ENCODE measurements at places on chromosomes 1 and 21.

DNA sequence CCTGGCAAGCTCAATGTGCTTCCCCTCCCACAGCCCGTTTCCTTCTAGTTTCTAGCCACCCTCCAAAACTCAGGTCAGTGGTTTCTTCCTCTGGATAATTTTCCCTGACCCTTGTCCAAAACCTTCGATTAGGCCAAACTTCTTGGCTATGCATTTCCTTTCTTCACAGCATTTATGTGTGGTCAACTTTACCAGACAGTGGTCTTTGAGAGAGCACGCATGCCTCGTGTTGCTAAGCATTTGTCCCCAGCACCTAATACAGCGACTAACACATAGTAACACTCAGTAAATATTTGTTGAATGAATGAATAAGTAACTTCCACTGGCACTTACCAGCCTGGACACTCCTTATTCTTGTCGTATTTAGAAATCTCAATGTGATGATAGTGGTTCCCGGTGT, 610.7 kb downstream of the PLPP3 start:
- DNase-seq, result no peak

DNA sequence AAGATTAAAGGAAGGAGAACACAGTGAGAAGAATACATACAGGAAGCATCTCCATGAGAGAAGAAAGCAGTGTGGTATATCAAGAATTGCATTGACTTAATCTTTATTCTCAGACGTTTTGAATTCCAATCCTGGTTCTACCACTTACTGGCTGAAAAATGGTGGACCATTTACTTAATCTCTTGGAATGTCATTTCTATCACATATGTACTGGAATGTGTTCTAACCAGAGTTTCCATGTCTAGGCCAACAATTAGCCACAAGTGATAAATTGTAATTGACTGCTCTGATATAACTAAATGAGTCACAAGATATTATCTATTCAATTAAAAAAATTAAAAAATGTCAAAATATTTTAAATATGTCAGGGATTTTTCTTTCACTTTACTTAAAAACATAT, 626.1 kb downstream of the PTPRC start:
- DNase-seq, result no peak

GRCh38 chr1:183185941-183186490, at the start of gene LAMC2:
Gene LAMC2, plus strand, starts transcription at chr1:183186264. Its CDS starts 89 bp downstream, at chr1:183186353.
- peak; percentile 56 for DNase-seq

DNA sequence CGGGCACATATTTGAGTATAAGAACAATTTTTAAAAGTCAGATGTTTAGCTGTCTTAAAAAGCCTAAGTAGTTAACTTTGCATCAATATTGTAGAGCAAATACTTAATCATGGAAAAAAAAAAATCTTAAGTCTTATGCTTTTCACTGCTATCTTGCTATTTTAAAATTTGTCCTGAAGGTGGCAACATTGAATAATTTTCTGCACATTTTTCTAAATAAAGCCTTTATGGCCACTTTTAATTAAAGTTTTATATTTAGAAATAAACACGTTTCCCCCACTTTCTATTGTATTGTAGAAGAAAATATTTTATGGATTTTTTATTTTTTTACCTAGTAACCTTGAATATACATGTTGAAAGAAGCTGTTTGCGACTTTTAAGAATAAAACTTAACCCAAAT, 198.8 kb downstream of the AMY1C start:
- DNase-seq, result no peak

GRCh38 chr1:54558434-54559030, 10.5 kb downstream of the ACOT11 start:
- DNase-seq, result no peak

DNA sequence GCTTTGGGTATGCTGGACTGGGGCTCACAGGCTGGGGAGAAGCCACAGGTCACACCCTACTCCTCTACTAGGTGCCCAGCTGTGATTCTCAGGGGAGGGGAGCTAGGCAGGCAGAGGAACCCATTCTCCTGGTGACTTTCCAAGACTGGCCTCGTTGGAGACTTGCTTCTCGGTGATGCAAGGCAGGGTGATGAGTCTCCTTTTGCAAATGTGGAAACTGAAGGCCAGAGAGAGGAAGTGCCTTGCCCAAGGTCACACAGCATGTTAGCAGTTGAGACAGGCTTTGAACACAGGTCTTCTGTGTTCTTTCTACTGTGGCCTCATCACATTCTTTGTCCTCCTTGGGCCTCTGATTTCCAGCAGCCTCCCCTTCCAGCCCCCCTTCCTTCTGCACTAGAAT, 20.5 kb upstream of the C1QA start:
- DNase-seq, result no peak

GRCh38 chr1:30936541-30937171, 28.1 kb upstream of the SDC3 start:
- no peak for DNase-seq

GRCh38 chr1:7690076-7690475, 81.0 kb upstream of the VAMP3 start:
- no peak for DNase-seq

- no peak for DNase-seq
Measured at GRCh38 chr1:95085376-95085775, 12.6 kb upstream of the ALG14 start.

DNA sequence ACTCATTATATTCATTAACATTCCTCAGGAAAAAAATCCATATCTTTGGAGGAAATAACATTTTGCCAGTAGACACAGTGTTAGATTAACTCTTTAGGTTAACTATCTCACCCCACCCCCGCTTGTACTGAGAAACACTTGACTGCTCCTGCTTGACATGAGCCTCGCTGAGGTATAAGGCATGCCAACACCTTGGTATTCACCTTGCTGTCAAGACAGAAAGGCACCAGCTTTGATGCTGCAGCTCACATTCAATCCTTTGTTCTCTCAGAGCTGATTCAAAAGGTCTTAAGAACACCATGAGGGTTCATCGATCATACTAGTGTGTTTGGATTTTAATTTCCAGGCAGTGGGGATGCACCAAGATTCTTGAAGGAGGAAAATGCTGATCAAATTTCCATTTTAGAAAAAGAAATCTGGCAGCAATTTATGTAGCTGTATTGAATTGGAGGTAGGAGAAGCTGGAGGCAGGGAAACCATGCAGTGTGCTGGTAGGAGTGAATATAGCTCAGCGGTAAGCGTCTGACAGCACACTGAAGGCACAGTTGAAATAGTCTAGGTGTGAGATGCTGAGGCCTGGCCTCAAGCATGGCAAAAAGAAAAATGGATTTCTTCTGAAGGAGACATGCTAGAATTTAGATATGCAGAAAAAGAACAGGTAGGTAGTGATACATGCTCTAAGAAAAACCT, 108.0 kb upstream of the ST6GALNAC5 start:
- no peak for DNase-seq

GRCh38 chr21:44463724-44464123, 8.4 kb downstream of the LRRC3 start:
- no peak for DNase-seq

GRCh38 chr21:46472246-46472645, 13.6 kb downstream of the DIP2A start:
- DNase-seq, result no peak

- DNase-seq, result peak; percentile 0
Measured at GRCh38 chr21:46111857-46112724, 14.2 kb downstream of the COL6A2 start.

- no peak for DNase-seq
Measured at GRCh38 chr1:78005755-78006154, 1.0 kb downstream of the DNAJB4 start.

- no peak for DNase-seq
Measured at GRCh38 chr1:245436407-245436806, 281.6 kb downstream of the KIF26B start.

DNA sequence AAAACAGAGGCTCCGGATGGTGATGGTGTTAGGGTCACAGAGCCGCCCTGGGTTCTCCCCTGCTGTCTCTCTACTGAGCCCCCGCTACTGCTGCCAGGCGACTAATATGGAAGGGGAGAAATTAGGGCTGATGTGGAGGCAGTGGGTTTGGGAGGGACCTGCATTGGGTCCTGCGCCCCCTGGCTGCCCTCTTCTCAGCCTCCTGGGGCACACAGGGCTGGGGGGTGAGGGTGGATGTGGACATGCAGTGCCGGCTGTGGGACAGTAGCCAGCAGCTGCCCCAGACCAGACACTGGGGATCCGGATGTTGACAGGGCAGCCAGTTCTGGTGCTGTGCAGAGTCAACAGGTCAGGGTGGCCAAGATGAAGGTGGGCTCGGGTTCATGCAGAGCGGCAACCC, 1.5 kb upstream of the CLCNKB start:
- DNase-seq, result no peak

GRCh38 chr1:150516616-150517015, 1.1 kb downstream of the FALEC start:
- no peak for DNase-seq

DNA sequence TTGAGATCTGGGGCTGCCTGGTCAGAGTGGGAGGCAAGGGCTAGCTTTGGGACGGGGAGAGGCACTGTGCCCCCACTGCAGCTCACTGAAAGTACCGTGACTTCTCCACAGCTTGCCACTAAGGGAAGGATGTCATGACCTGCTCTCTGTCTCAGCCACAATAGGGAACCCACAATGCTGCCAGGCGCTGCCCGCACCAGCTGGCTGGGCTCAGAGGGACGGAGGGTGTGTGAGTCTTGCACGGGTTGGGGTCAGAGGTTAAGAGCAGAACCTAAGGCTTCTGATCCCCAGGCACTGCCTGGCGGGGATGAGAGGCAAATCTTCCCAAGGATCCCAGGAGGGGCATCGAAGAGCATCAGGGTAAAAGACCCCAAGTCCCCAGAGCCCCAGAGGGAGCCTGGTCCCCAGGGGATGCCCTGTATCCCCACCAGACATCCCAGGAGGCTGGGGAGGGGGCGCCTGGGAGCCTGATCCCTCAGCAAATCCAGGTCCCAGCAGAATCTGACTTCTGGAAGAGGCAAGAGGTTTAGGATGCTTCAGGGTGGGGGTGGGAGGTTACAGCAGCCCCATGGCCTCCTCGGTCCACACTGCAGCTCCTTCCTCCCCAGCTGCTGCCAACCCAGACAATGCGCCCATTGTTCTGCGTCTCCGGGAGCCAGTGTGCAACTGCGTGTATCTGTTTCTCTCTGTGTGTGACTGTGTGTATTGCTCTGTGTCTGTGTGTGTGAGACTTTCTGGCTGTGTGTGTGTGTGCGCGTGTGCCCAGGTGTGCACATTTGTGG, 2.0 kb upstream of the MARCKSL1 start:
- no peak for DNase-seq

DNA sequence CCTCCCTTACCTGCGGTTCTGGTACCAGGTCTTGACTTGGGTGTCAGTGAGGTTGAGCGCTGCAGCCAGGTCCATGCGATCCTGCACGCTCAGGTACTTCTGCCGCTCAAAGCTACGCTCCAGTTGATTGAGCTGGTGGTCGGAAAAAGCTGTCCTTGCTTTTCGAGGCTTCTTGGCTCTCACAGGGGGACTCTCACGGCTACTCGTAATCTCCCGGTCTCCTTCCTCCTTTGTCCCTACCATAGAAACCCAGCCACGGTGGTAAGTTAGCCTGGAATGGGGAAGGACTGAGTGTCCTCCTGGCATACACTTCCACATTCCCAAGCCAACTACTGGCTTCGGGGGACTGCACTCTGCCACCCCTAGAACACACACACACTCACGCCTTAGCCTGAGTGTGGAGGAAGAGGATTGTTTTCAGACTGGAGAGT, 2.6 kb downstream of the BARHL2 start:
- DNase-seq, result no peak

- DNase-seq, result no peak
Measured at GRCh38 chr1:79797487-79797886, 791.0 kb upstream of the ADGRL4 start.

GRCh38 chr1:10074852-10075730, 42.3 kb downstream of the UBE4B start:
- DNase-seq, result no peak

- no peak for DNase-seq
Measured at GRCh38 chr21:45623436-45623835, 20.1 kb upstream of the PCBP3 start.

- no peak for DNase-seq
Measured at GRCh38 chr1:170776777-170777176, 112.8 kb downstream of the PRRX1 start.

DNA sequence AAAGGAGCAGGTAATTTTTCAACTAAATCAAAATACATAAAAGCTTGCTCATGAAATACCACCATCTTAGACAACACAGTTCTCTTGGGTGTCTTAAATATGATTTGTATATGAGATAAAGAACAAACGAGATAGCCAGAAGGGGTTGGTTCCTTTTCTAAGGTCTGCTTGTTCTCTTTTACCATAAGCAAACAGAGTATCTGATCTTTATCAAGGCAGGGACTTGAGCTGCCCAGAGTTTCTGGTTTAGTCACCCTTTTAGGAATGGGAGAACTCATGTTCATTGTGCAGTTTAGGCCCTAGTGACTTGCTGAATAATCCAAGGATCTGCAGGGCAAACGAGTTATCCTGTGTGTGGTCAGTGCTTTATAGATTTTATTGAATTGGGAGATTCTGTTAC, 3.0 kb upstream of the SUCO start:
- no peak for DNase-seq

GRCh38 chr1:74468982-74469603, 43.3 kb downstream of the LRRC53 start:
- no peak for DNase-seq

DNA sequence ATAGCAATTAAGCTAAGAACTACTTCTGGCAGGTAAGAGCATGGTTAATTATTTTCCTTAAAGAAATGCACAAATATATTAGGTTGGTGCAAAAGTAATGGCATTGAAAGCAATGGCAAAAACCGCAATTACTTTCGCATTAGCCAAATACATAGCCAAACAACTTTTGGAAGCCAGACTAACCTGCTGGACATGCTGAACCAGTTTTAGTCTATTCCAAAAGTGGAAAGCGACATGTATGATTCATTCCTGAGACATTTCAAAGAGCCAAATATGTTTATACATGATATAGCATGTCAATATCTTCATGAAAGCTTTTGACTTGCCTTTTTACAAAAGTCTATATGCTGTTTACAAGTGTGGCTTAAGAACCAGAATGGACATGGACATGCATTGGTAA, 23.4 kb upstream of the DR1 start:
- no peak for DNase-seq

DNA sequence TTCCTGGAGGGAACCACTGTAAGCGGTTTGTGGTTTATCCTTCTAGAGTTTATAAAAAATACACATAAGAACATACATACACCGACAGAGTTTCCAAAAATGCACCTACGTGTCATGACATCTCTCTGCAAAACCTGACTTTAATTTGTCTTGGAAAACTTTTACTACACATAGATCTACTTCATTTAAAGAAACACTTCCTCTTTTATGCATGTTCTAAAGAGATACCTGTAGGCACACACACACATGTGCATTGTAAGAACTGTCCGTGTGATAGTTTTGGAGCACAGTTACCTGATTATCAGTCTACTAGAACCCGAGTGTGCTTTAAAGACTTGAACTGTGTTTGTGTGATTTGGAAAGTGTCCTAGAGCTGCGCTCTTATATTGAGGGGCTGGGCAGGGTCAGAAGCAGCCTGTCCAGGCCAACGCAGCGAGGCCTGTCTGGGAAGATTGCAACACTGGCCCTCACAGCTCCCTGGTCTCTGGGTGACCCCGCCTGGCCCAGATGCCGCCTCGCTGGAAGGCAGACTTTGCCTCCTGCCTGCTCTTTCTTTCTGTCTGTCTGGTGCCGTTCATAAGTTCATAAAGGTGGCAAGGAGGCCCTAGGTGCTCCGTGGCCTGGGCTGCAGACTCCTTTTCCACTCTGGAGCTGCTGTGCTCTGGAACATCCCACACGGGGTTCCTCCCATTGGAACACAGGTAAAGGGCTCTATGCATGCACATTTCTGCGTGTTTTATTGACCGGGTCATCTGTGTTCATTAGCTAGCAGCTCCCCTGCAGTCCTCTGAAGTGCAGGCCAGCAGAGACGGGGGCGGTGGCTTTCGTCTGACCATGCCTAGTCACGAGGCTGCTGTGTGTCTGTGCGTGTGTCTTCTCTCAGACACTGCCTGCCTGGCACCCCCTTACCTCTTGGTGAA, 46.3 kb downstream of the AGPAT3 start:
- DNase-seq, result no peak
